Stimulated activated memory B cell treated with anti-CD40 and anti-IgM and Interleukin-4, amounts not matched to agents 10 μg/mL and 1 μg/mL and 100 μg/mL, for 72 hours (primary cell): ENCODE measurements at places on chromosomes 13 and 19.

- H3K36me3 ChIP-seq, result no peaks in the 10 kb centered on the region
- no peak for ATAC-seq
- peaks cover 21% of the 10 kb centered on the region for H3K27me3 ChIP-seq
Observed at GRCh38 chr13:37109051-37109678, 3.7 kb upstream of the CSNK1A1L start.

DNA sequence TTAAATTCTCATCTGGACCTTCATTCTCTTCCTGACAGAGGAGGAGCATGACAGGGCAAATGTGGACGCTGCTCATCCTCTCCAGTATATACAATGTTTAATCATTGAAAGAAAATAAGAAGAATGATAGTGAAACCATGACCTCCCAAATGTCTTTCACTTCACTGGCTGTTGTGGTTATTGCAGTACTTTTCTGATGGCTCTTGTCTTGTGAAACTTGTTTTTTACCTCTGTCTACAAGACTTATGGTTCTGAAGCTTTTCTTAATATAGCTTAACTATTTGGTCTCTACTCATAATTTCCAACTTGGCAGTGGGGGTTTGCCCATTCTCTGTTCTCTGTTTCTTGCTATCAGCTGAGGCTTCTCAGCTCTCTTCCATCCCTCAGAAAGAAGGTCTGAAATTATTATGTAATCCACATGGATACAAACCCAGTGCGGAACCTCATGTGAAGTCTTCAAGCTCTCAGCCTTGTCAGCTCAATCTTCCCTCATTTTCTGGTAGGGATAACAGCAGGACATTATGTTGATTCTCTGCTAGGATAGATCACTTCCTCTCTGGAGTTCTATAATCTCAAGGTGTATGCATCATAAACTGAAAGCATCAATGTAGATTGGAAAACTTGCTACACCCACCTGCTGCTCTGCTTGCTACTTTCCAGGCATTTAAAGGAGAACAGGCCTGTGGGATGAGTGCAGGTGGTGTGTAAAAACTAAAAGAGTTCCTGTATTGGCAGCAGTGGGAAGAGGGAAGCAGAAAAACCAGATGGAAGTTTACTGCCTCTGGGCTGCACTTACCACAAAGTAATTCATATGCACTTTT is 250.3 kb upstream of the HTR2A start:
- no peaks in the 10 kb centered on the region for H3K36me3 ChIP-seq
- no peaks in the 10 kb centered on the region for H3K27me3 ChIP-seq
- no peak overlapping the region for H3K27ac ChIP-seq
- peaks cover 11% of the 10 kb centered on the region for H3K4me1 ChIP-seq
- H3K4me3 ChIP-seq, result no peak overlapping the region

DNA sequence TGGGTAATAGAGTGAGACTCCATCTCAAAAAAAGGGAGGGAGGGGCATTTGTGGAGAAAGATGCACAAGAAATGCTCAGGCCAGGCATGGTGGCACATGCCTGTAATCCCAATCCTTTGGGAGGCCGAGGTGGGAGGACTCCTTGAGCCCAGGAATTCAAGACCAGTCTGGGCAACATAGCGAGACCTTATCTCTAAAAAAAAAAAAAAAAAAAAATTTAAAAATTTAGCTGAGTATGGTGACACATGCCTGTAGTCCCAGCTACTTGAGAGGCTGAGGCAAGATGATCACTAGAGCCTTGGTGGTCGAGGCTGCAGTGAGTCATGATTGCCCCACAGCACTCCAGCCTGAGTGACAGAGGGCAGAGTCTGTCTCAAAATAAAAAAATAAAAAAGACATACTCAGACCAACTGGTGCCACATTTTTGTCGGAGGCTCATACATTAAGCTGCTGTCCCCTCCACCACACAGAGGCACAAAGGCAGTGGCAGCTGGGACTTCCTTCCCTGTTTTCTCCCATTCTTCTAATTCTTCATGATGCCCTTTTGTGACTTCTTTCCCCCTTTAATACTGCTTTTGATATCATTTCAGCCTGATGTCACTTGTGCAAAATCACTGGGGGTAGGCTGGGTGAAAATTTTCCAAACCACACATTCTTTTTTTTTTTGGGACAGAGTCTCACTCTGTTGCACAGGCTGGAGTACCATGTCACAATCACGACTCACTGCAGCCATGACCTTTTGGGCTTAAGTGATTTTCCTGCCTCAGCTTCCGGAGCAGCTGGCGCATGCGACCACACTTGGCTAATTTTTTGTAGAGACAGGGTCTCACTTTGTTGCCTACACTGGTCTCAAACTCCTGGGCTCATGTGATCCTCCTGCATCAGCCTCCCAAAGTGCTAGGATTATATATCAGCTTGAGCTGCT is 26.8 kb upstream of the CXCL17 start:
- no peaks in the 10 kb centered on the region for H3K36me3 ChIP-seq
- no peak for ATAC-seq
- no peaks in the 10 kb centered on the region for H3K27me3 ChIP-seq
- H3K4me3 ChIP-seq, result no peak overlapping the region
- peak overlapping the region; percentile 9 for H3K27ac ChIP-seq
- peaks cover 37% of the 10 kb centered on the region for H3K4me1 ChIP-seq

DNA sequence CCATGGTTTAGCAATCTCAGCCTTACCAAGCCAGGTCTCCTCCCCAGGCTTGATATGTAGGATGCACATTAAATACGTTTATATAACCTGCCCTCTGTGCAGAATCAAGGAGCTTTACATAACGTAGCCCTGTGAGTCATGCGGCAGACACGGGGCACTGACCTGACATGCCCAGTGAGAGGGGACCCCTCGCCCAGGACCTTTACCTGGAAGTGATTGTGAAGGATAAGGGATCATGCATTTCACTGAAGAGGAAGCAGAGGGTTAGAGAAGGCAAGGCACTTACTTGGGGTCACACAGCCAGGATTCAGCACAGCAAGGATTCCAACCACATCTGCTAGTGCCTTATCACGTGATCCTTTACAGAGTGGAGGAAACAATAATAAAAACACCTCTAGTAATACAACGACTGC is 18.9 kb upstream of the FOSB start:
- peaks cover 53% of the 10 kb centered on the region for H3K4me1 ChIP-seq
- peak overlapping the region; percentile 34 for H3K4me3 ChIP-seq
- H3K27me3 ChIP-seq, result no peaks in the 10 kb centered on the region
- no peak overlapping the region for H3K27ac ChIP-seq
